MM.1S (cell line): ENCODE measurements at places on chromosomes 5 and 9.
A peak's percentile ranks its signal among the peaks of the same experiment; 100 is the strongest.

DNA sequence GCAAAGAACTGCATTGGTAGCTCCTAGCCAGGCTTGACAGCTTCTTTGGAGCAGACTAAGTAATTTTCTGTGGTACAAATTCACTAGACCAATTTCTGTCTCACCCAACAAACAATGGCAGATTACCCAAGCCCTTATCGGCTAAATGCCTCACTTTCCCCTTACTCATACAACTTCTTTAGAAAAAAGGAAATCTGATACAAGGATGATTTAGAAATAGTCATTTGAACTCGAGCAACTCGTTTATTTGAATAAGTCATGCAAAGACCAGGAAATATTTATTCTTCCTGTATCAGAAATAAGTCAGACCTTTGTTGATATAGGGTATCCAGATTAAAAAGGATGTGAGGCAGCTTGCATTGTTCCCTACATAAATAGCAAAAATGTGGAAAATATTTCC lies 170.4 kb upstream of the CDH6 start:
- DNase-seq, result no peak

GRCh38 chr5:179762079-179762780 lies 29.6 kb downstream of the MAML1 start:
- peak; percentile 18 for DNase-seq

DNA sequence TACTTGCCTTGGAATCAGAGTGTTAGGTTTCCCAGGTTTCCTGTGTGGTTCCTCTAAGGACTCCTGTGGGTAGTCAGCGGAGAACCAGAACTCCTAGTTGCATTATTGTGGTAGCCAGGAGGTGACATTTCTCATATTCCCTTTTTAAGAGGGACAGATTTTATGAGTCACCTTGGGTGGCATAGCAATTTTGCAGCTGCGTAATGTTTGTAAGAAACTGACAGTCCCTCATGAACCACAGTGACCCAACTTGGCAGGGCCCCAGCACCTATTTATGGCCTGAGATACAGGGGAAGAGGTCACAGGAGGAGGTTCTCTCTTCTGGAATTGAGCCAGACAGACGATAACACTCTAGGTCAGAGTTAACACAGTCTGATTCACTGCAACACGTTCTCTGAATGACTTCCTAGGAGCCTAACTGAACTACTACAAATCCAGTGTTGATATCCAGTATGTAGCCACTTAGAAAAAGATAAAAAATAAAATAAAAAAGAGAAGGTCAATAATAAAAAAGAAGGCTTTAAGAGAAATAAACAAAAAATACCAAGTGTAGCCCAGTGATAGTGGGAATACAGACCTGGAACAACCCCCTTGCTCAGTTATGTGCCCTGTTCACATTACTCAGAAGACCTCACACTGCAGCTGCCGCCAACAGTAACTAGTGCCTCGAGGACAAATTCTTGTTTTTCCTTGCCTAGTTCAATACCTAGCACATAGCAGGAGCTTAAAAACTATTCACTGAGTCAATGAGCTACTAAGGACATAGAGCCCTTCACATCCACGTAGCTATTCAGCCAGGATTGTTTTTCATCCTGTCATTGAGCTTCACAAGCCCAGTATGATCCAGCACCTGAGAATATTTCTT lies 50.7 kb upstream of the VLDLR start:
- no peak for DNase-seq

GRCh38 chr5:86330736-86331135 lies 287.0 kb upstream of the COX7C start:
- no peak for DNase-seq

DNA sequence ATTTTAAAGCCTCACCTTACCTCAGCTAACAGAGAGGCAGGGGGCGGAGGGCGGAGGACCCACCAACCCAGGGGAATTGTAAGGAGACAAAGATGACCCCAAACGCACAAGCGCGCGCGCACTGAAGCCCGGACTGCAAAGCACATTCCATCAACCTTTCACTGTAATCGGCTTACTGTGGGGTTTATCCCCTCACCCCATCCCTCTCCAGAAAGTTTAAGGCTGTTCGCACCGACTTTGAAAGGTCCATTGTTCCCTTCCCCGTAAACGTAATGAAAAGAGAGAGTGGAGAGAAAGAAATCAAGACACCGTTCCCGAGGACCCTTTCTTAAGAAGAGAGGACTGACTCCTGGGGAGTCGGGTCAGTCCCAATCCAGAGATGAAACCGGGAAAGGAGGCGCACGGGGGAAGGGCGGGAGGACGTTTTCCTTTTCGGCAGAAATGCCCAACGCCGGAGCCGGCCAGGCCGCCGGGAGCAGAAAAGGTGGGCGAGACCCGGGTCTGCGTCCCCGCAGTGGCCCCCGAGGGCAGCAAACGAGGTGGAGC lies 464 bp downstream of the CEMIP2 start:
- DNase-seq, result no peak

DNA sequence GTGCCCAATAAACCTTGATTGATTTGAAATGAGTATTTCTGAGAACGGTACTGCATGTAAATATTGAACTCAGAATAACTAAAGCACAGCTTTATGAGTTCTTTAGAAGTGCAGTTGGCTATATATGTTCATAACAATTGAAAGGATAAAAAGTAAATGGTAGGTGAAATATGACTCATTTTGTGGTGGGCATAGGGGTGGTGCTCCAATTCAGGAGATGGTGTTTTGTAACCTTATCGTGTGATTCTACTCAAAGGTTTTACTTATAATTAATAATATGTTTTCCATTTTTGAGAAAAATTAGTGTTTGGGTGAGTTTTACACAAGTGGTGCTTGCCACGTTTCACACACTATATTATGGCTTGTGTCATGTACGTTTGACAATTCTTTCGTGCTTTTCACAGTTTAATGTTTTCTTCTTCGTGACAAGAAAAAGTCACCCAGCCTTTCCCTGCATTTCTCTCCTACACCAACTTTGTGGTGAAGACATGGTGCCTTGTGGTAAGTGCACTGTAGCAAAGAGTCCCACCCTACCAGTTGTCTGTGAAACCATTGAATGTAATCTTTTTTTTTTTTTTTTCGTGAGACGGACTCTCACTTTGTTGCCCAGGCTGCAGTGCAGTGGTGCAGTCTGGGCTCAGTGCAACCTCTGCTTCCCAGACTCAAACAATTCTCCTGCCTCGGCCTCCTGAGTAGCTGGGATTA lies 492.5 kb upstream of the SGCD start:
- DNase-seq, result no peak

DNA sequence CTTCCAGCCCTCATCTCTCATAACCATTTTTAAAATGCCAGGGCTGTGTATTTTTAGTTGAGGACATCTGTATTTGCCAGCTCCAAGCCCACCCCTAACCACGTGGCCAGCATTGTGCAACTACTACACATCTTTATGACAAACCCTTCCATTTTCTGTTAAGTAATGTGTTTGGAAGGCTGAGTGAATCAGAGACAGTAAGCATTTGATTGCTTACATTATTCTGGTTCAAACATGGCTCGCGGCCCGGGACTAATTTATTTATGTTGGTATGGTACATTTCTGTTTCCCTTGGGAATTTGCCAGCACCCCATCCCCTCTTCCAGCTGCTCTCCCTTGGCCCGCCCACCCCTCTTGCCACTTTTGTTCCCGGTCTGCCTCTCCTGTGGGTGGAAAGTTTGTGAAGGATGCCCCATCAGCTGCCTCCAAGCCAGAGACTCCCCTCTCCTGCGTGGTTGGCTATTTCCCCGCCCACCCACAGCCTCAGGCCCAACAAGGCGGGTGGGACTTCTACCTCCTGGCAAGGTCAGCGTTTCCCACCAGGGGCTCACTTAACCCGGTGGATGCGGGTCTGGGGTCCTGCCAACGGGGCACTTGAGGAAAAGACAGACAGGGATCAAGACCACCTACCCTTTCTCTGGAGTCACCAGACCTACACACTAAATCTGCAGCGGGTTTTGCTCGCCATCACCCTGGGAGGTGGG lies 162.2 kb downstream of the HSD17B3 start:
- no peak for DNase-seq

DNA sequence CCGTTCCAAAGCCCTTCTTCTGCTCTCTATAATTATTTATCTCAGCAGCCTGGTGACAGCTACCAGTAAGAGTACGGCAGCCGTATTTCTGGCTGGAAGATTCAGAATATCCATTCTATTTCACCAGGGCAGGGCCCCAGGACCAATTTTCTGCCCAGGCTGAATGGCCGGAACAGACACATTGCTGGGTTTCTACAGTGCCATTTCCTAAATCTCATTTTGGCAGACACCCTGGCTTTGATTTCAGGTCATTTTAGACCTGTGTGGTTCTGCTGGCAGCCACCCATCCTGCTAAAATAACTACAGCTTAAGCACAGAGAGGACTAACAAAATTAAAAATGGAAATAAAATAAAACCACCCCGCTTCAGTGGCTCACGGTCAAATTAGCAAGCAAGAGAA lies 95.0 kb downstream of the CRB2 start:
- DNase-seq, result no peak

DNA sequence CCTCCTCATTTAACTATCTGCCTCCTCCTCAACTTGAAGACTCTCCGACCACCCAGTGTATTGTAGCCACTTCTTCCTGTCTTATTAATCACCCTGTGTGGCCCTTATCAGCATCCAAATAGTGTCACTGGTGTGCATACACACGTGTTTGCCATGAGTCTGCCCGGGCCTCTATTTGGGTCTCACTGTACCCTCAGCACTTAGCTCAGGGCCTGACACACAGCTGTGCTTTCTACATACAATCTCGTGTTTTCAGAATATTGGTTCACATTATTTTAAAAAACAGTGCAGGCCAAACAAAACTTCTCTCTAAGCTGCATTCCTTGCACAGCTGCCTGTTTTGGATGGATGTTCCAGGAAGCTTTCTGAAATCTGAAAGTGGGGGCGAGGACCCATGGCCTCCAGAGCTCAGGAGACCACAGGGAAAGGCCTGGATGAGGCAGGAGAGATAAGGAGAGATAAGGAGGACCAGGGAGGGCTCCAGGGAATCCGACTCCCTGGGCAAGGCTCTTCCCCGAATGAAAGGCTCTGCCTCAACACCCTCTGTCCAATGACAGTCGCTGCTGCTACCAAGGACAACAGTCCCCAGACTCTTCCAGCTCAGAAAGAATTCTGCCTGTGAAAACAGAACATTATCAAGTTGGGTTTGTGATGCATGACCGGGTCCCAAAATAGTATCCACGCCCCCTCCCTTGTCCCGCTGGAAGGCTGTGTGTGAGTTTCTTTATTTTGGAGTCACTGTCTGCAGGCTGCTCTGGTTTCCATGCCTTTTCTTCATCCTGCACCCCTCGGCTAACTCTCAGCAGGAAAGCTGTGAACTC lies 255.6 kb downstream of the NSG2 start:
- DNase-seq, result no peak

GRCh38 chr5:142405814-142406395 lies 81.1 kb upstream of the SPRY4 start:
- no peak for DNase-seq

- DNase-seq, result no peak
These were observed 59.9 kb downstream of the EFNA5 start for GRCh38 chr5:107610798-107611197.

DNA sequence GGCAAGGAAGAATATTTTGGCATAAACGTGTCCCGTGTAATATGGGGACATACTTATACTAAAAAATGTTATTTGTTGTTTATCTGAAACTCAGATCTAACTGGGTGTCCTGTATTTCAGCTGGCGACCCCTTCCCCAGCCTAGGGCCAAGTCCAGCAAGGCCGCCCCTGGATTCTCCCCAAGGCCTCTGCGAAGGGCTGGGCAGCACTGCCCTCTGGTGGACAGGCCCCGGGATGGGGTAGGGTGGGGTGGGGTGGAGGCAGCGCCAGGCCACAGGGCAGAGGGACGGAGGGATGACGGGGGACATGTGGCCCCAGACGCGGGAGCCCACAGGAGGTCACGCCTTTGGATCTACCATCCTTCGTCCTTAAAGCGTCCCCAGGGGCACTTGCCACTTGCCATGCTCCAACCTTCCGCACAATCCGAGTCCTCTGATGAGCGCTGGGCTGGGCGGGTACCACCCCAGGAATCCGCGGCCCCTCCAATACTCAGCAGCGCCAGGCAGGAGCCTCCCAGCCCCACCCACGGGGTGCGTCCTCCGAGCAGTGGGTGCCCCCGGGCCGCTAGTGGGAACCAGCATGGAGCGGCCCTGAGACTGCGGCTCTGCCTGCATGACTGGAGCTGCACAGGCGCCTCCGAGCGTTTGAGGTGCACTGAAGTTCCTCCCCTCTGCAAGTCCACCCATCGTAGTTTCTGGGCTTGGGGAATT lies 7.1 kb upstream of the AGPAT2 start:
- no peak for DNase-seq

- DNase-seq, result no peak
These were observed 34.2 kb downstream of the SUSD1 start for GRCh38 chr9:112140936-112141335.

GRCh38 chr5:128196791-128197190 lies 113.2 kb downstream of the SLC12A2 start:
- no peak for DNase-seq

GRCh38 chr9:126373241-126373640 lies 46.6 kb downstream of the MVB12B start:
- no peak for DNase-seq

GRCh38 chr5:33829430-33829829 lies 62.4 kb downstream of the ADAMTS12 start:
- no peak for DNase-seq

GRCh38 chr5:17252543-17252942 lies 35.1 kb downstream of the BASP1 start:
- DNase-seq, result no peak

DNA sequence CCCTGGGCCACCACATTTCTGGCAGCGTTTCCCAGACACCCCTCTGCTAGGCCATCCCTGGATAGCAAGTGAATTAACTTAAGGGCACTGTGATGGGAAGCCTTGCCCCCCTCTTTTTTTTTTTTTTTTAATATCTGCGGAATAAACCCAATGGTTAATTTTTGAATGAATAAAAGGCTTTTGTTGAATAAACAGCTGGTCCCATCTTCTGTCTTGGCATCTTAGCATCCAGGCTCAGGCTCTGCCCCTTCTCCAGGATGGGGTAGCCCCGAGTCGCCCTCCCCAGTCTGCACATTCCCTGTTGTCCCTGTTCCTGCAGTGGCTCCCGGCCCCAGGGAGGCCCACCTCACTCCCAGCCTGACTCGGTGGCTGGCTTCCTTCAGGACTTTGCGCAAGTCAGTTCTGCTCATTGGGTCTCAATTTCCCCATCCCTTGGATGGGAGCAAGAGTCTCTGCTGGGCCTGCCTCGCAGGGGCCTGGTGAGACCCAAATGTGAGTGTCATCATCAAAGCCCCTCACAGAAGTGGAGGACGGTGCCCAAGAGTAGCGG lies 29.0 kb upstream of the HMCN2 start:
- DNase-seq, result no peak

DNA sequence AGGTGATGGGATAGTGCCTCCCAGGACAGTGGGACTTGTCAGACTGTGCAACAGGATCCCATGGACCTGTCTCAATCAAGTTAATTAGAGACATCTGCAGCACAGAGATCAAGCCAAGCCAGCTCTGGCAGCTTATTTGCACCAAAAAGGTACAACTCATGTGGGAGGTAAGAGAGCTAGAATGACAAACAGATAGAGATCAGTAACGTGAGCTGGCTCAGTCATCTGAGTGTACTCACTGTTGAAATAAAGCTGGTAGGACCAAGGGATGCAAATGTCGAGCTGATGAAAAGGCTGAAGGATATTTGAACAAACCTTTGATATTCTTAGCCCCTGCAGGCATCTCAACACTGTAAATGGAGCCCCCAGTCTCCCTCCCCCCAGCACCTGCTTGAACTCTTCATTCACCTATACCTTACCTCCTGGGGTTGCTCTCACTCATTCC lies 198.1 kb downstream of the EFNA5 start:
- no peak for DNase-seq
